Stimulated activated CD8-positive, alpha-beta memory T cell treated with anti-CD3 and anti-CD28 coated beads, Interleukin-15, amount 100 ng/mL, for 24 hours (primary cell): ENCODE measurements at places on chromosomes 4 and X.

DNA sequence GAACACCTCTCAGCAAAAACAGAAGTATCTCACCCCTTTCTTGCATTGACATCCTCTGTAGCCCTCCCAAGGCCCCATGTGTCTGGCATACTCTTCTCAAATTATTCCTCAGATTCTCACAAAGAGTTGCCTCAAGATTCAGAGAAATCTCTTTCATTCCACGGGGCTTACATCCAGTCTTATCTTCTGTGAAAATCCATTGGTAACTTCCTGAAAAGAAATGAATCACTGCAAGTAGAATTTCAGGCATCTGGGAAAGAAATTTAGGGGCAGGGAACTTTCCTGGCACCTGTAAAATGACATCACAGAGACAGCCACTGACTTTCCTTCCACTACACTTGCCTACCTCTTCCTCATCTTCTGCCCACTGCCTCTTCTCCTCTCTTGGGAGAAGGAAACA lies 182.5 kb upstream of the ARHGEF9 start:
- no peak for DNase-seq

- no peak for DNase-seq
Observed at GRCh38 chrX:729583-730409, 99.2 kb downstream of the SHOX start.

GRCh38 chr4:113270520-113271319 lies 221.3 kb downstream of the ANK2 start:
- DNase-seq = no peak

- no peak for DNase-seq
Observed at GRCh38 chrX:36983831-36984230, 24.3 kb upstream of the FAM47C start.

DNA sequence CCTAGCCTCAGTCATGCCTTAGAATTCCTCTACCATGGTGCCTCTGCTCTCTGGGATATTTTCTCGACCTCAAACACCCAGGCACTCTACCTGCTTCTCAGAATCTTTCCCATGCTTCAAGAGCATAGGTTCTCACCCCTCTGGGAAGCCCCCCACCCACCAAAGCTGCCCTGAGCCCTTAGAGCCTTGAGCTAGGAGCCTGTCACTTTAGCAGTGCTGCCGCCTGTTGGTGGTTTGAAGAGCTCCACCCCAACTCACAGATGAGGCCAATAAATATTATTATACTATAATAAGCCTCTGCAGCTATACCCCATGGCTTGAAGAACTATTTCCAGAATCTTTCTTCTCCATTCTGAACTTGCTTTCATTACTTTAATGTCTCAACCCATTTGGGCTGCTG lies 109.7 kb downstream of the RTL5 start:
- no peak for DNase-seq

GRCh38 chr4:46425775-46426400 lies 36.0 kb upstream of the GABRA2 start:
- DNase-seq = no peak

DNA sequence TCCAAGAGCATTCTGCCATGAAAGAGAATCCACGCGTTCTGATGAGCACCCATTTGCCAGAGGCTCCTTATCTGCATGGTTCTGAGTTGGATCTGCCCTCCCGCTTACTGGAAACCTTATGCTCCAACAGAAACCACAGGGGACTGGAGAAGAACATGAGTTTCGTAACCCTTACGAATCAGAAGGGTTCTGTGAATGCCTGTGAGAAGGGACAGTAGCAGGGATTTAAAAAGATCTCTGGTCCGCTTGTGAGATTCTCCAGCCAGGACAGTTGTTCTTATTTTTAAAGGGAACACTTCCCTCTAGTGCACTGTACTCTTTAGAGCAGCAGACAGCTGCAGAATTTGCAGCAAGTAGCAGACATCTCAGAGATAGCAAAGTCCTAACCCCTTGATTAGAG lies 22.5 kb upstream of the CENPU start:
- DNase-seq = no peak

GRCh38 chr4:93334003-93334402 lies 494.6 kb upstream of the ATOH1 start:
- no peak for DNase-seq

DNA sequence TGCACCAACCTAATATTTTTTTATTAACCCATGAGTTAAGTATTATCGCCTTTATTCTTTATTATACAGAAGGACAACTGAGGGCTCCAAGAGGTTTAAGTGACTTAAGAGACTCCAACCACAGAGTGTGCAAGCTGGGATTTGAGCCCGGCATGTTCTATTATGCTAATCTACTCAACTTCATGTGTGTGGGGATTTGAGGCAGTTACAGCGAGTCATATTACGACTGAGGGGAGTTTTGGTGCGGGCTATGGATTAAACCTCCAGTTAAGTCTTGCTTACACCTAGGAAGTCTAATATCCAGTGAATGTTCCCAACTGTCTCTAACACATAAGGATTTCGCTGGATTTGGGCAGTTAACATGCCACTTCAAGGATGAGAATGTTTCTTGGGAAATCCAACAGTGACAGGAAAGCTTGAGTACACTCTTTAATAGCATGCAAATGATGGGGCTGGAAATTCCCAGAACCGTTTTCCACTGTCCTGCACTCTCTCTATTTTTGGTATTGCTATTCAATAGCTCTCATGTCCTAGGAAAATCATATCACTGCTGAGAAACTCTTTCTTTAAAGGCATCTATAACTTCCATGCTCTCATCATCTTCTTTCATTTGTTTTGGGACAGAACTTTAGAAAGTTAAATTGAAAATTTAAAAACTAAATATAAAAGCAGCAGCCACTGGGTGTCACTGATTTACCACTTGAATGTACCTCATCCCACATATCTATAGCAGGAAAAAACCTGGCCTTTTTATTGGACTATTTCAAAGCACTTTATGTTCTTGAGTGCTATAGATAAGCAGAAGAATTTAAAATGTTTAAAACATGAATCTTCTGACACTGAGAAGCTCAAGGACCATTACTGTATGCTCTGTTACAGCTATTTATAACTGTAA lies 165.1 kb upstream of the TTC29 start:
- DNase-seq = no peak

- no peak for DNase-seq
Observed at GRCh38 chr4:89249313-89249712, 58.3 kb downstream of the GPRIN3 start.

DNA sequence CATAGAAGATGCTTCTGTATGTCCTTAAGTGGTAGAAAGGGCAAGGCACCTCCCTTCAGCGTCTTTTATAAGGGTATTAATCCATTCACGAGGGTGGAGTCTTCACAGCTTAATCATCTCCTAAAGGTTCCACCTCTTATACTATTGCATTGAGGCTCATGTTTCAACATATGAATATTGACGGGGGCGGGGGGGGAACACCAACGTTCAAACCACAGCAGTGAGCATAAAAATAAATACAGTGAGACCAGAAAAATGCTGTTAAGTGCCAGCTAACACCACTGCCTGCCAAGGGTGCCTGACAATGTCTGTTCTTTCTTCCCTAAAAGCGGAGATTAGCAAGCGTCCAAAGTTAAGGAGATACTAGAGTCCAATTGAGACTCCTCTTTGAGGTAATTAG lies 323.3 kb downstream of the STK32B start:
- no peak for DNase-seq

GRCh38 chrX:149433451-149433850 lies 71.7 kb downstream of the IDS start:
- DNase-seq = no peak

DNA sequence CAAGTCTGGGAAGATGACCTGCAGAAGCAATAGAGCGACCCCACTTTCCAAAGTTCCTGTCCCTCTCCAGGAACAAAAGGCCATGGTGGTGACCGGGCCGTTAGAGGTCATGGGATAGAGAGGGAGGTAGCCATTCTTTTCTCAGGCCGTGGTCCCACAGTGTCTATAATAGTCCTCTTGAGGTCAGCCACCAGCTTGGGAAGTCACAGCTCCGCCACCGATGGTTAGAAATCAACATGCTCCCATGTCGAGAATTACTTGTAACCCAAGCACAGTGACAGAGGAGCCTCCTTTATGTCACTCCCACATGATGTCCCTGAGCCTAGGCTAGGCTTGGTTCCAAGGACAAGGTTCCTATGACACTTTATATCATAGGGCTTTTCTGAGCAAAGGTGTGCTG lies 48.3 kb upstream of the CBR4 start:
- DNase-seq = no peak

DNA sequence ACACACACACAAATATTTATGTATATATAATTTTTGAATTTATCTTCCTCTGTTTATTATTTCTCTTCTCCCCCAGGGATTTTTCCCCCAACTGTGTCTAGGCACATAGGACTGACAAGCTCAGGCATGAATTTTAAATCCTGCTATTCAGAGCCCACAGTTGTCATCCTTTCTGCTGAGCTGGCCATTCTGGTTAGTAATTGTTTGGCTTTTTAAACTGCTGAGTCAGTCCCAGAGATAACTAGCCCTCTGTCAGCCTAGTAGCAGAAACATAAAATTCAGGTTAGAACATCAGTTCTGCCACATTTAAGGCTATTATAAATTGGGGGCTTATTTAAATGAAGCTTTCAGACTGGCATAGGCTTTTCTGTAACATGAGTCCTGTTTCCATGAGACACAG lies 151.7 kb upstream of the MAOA start:
- DNase-seq = no peak

DNA sequence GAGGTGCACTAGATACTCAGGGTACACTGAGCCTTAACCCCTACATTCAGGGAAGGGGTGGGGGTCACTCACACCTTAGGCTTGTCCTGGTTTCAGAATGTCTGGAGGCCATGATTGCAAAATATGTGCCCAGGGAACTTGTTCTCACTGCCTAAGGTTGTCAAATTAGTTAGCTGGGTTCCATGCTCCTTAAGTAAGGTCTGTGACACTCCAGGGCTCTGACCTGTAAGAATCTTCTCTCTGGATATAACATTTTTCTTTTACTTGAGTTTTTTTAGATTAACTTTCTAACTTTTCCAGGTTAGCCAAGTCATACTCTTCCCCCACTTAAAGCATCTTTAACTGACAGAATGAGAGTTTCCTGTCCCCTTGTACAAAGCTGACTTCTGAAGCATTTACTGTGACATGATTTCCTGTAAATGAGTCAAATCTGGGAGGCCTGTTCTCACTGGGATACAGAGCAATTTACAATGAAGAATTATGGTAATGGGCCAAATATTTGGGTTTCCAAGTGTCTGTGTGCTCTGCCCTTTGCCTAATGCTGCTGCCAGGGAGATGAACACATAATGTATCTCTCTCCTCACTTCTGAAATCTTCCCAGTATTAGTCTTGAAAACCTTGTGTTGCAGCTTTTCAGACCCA lies 101.7 kb downstream of the GATB start:
- DNase-seq = no peak

GRCh38 chr4:127304356-127304755 lies 328.4 kb upstream of the INTU start:
- DNase-seq = no peak

- DNase-seq = no peak
Observed at GRCh38 chr4:152929888-152930287, 6.2 kb upstream of the FHDC1 start.

- no peak for DNase-seq
Observed at GRCh38 chr4:88009871-88010270, 2.4 kb downstream of the PKD2 start.

- no peak for DNase-seq
Observed at GRCh38 chrX:25600776-25601175, 537.4 kb upstream of the MAGEB18 start.

GRCh38 chr4:83830138-83830888 lies 294.4 kb downstream of the GPAT3 start:
- no peak for DNase-seq

- DNase-seq = no peak
Observed at GRCh38 chr4:81896936-81897335, 425.2 kb upstream of the RASGEF1B start.

GRCh38 chr4:2417226-2417764 lies 1.1 kb downstream of the ZFYVE28 start:
- DNase-seq = no peak

- no peak for DNase-seq
Observed at GRCh38 chr4:37836838-37837440, 10.5 kb downstream of the PGM2 start.
